Germinal center (tissue), 1 donor: ENCODE measurements at places on chromosomes 4 and X.

DNA sequence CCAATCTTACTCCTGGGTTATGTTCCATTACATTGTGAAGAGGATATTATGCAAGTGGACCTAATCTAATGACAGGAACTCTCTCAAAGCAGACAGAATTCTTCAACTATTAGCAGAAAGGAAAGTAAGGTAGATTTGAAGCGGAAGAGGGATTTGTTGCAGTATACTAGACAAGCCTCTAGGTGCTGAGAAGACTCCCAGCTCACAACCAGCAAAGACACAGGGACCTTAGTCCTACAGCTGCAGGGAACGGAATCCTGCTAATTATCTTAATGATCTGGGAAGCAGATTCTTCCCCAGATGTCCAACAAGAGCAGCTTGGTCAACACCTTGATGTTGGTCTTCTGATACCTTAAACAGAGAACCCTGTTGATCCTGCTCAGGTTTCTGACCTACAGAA, 73.6 kb downstream of the STK32B start:
- no peak for DNase-seq

DNA sequence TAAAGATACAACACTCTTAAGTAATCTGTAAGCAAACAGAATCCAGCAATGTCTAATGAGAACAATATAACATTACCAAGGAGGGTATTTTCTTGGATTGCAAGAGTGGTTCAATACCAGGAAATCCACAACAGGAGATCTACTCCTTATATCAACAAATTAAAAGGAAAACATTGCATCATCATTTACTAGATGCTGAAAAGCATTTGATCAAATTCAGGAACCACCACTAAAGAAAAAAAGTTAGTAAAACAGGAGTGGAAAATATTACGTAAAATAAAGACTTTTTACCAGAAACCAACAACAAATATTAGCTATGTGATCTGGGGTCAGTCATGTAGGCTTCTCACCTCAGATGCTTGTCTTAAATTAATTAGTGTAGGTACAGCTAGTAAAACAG, 66.8 kb upstream of the MAB21L2 start:
- no peak for DNase-seq

GRCh38 chr4:185710487-185710995, 101.5 kb downstream of the SORBS2 start:
- no peak for DNase-seq

GRCh38 chr4:100428051-100428450, 89.8 kb downstream of the EMCN start:
- no peak for DNase-seq

GRCh38 chrX:119871599-119872395, at the start of the genes NDUFA1 and RNF113A:
Gene NDUFA1 (plus strand): TSS chrX:119871832. CDS start chrX:119871912, 80 bp downstream.
Gene RNF113A (minus strand): TSS chrX:119871733. CDS start chrX:119871613, 120 bp downstream.
- DNase-seq = peak; percentile 84

GRCh38 chrX:19860571-19860970, 26.8 kb downstream of the SH3KBP1 start:
- no peak for DNase-seq

DNA sequence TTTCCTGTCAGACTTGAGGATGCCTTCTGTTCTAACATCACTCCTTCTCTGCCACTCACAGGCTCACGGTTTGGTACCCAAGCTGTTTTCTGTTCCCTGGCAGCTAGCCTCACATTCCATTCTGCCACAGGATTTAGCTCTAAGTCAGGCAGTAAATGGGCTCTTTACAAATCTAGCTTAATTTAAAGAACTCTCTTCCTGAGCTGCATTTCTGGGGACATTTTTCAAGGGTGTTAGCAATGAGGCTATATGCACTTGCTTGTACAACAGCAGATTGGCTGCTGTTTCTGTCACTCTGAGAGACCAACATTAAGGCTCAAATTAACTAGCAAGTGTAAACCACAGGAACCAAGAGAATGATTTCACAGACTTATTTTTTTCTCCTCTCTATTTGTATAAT, 337.8 kb upstream of the NOCT start:
- no peak for DNase-seq

DNA sequence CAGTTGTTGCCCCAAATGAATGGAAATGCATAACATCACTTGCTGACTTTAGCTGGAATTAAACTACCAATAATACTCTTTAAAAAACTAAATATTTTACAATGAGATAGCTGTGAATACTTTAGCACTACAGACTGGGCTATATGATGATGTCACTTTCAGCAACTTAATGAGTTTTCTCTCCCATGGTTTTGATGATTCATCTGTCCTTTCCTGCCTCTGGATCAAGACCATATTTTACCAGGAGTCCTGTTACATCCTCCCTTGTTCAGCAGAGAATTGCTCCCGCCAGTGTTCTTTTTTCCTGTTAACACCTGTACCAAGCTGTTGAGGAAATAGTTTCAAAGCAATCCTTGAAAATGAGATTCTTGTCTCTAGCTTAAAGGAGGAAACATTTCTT, 543.0 kb downstream of the SPRY1 start:
- no peak for DNase-seq

DNA sequence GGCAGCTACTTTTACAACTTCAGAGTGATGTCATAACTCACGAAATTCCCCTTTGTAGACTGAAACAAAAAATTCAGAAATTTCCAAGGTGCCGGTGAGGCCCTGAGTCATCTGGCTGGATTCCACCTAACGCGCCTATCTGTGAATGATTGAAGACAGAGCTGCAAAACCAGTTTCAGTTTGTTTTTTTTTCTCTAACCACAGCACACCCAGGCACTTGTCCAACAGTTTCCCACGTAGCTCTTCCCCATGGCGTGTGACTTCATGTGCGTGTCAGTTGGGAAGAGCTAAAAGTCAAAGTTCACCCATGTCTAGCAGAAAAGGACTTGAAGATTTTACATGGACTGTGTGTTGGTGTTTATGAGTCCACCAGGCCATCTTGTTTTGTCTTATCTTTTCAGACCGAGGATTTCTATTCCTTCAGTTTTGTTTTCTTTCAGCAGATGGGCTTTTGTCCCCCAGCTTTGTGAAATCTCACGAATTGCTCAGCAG, 16.4 kb downstream of the TCEANC start:
- DNase-seq = no peak

- DNase-seq = no peak
These were observed 96.5 kb upstream of the TCEAL2 start for GRCh38 chrX:102029026-102029425.

DNA sequence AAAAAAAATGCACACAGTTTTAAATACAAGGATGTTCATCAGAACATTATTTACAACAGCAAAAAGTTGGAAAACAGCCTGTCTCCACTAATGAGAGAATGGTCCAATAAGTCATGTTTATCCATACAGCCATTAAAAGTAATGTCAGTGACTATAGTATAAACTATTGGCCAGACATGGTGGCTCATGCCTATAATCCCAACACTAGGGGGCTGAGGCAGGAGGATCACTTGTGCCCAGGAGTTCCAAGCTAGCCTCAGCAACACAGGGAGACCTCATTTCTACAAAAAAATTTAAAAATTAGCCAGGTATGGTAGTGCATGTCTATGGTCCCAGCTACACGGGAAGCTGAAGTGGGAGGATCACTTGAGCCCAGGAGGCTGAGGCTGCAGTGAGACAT, 48.1 kb upstream of the IL13RA1 start:
- DNase-seq = no peak

- DNase-seq = no peak
These were observed 32.2 kb upstream of the PSAPL1 start for GRCh38 chr4:7466904-7467303.

GRCh38 chr4:140637836-140638235, 69.1 kb upstream of the UCP1 start:
- peak; percentile 57 for DNase-seq

GRCh38 chrX:131894995-131895394, 128.1 kb upstream of the STK26 start:
- DNase-seq = no peak

- DNase-seq = no peak
These were observed 14.5 kb downstream of the CSF2RA start for GRCh38 chrX:1283093-1283492.

DNA sequence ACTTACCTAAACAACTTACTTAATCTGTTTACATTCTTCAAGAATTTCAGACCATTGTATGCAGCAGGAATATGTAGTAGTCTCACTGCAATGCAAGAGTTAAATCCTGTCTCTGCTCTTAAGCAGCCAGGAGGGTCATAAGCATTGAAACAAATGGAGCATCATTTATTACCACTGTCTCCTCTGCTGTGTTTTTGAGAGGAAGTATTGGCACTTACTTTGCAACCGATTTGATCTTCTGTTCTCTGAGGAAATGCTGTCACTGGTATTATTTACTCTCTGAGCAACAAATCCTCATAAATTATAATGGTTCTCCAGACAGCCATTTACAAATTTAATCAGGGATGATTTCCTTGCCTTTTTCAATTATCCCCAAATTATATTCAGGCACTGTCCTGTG, 1367.1 kb downstream of the STIM2 start:
- no peak for DNase-seq

- no peak for DNase-seq
These were observed 25.6 kb upstream of the MTM1 start for GRCh38 chrX:150542846-150543229.

DNA sequence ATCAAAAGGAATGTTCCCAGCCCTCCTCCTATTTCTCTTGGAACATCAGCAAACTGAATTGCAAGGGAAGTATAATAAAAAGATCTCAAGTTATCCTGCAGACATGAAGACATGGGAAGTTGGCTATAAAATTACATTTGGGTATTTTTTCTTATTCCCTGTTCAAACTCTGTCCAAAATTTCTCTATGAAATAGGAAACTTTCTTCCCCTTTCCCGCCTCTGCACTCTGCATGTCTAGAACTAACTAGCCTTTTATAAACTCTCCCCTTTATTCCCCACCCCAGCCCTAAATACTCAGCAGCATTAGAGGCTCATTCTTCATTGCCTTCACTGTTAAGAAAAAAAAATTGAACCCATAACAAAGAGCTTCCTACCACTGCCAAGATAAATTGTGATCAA, 126.7 kb upstream of the EDNRA start:
- no peak for DNase-seq

DNA sequence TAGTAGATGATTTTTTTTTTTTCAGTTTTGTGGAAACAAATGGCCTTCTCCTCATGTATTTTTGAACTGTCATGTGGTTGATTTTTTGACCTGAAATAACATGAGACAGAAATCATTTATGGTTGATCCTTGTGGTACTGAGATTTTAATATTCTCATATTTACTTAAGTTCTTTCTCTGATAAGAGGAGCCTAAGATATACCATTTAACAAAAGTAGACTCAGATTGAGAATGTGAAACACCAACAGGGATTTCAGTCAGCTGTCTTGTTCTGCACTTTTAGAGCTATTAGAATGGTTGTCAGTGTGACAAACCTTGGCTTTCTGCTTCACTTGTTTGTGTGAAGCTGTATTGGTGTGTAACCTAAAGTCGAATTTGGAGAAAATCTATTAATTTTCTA, 575.7 kb downstream of the SPOCK3 start:
- no peak for DNase-seq

- DNase-seq = peak; percentile 43
These were observed 28.9 kb upstream of the ACSL1 start for GRCh38 chr4:184854673-184855072.

DNA sequence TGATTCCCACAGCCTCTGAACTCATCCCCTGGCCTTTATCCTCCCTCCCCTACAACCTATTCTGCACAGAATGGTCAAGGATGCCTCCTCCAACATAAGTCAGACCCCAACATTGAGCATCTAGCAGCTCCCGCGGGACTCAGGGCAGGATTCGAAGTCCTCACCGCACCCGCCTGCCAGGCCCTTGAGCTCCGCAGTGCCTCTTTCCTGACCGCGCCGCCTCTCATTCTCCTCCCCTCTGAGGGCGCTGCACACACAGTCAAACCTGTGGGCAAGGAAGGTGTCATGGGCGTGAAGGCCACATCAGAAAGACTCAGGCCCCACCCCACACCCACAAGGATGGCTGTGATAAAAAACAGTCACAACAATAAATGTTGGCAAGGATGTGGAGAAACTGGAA, 84.1 kb downstream of the CPZ start:
- no peak for DNase-seq

- no peak for DNase-seq
These were observed 454.2 kb downstream of the NLGN4X start for GRCh38 chrX:5774446-5774845.

DNA sequence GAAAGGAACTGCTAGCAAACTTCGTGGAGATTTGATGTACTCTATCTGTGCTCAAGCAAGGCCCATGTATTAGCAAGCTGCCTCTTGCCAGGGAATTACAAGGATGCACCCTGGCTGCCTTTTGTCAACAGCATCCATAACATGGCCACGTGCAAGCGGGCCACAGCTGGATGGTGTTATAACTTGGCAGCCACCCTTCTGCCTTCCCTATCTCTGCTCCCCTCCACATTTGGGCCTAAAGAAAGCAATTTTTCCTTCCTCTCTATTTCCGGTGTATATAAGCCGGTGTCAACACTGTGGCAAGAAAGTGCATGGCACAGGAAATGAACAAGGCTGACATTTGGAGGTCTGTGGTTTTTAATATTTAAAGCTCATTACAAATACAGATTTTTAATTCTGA, 94.8 kb downstream of the CLNK start:
- DNase-seq = no peak

GRCh38 chr4:76275486-76276124, 24.1 kb downstream of the FAM47E start:
- no peak for DNase-seq
